ENCODE measurements at places on chromosomes 6 and 20. TPM values are rescaled to one million over a fixed set of nuclear protein-coding genes. Genes with fewer than 3 reads are reported as not detected.

DNA sequence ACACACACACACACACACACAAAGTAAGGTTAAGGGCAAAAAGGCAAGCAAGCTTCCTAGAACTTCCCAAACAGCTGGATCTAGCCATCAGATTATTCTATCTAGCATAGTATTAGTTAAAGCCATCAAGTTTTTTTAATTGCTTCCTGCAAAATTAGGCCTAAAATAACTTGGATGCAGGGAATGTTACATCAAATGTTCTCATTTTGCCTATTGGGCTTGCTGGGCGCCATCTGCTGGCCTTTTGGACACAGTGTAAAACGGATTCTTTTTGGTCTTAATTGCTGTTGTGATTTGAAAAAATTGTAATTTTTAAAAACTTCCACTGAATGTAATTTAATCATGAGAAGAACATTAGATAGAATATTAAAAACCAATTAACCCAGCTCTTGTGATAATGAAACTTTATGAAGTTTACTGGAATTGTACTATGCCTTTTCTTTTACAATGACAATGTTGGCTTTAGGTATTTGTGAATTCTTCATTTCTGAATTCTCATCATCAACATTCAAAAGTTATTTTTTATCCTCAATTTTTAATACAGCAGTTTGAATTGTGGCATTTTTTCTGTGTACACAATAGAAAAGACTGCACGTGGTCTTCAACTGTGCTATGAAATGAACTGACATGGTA, 6.8 kb downstream of the MKKS start:
- no peak for DNase-seq

The TRIM31 gene
- 0.99 TPM for total RNA-seq

GRCh38 chr6:82169138-82169876, 78.2 kb downstream of the IBTK start:
- no peak for DNase-seq

DNA sequence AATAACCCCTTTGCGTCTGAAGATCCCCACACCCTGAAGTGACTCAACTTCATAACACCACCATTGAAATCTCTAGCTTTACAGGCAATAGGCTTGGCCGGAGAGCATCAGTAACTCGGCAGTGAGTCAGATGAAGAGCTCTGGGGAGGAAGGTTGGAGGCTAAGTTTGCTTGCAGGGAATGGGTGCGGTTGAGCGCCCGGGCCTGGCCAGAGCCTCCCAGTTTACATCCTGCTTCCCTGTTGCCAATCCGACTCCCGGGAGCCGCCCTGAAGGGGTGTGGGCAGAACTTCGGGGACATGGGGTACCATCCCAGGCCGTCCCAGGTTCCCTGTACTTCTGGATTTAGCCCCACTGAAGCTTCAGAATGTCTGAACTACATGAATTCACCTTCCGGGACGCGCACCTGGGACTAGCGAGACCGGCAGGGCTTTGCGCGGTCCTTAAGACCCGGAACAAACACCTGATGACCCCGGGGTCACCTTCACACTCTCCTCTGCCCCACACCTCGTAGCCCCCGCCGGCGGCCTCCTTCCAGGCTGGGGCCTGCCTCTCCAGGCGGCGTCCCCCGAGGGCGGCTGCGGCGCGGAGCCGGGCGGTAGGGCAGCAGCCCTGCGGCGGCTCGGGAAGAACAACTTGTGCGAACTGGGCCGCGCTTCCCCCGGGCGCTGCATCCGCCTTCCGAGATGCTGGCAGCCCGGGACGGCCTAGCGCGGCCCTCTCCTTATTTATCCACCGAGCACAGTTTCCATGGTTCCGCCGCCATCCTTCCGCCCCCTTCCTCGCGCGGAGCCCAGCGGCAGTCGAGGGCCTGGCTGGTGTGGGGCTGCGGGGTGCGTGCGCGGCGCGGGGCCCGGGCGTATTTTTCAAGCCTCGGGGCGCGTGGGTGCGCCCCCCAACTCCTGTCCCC, 56.6 kb upstream of the RREB1 start:
- peak; percentile 69 for DNase-seq

All from right lobe of liver (tissue), 6 donors.